ENCODE measurements at places on chromosomes 7 and 10. TPM values are rescaled to one million over a fixed set of nuclear protein-coding genes. Genes with fewer than 3 reads are reported as not detected.

Gene C10orf105
- total RNA-seq: 1.2 TPM

DNA sequence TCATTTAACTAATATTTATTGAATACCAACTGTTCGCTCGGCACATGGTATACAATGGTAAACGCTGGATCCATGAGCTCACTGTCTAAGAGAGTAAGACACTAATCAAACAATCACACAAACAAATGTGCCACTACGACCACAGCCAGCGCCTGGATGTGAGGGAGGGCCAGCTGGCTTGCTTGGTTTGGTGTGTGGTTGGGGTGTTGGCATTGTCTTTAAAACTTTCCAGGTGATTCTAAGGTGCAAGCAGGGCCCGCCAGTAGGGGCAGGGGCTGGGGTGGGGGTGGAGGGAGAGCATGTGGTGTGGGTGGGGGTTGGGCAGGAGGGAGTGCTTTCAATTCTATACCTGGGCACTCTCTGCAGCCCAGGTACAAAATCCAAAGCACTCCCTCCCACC lies 31.6 kb downstream of the ADRA2A start:
- H3K27ac ChIP-seq: no peak overlapping the region
- H3K4me3 ChIP-seq: no peak overlapping the region
- no peak for DNase-seq

Gene LIPN
- total RNA-seq: not detected

Gene WDR86
- 26.7 TPM for total RNA-seq

DNA sequence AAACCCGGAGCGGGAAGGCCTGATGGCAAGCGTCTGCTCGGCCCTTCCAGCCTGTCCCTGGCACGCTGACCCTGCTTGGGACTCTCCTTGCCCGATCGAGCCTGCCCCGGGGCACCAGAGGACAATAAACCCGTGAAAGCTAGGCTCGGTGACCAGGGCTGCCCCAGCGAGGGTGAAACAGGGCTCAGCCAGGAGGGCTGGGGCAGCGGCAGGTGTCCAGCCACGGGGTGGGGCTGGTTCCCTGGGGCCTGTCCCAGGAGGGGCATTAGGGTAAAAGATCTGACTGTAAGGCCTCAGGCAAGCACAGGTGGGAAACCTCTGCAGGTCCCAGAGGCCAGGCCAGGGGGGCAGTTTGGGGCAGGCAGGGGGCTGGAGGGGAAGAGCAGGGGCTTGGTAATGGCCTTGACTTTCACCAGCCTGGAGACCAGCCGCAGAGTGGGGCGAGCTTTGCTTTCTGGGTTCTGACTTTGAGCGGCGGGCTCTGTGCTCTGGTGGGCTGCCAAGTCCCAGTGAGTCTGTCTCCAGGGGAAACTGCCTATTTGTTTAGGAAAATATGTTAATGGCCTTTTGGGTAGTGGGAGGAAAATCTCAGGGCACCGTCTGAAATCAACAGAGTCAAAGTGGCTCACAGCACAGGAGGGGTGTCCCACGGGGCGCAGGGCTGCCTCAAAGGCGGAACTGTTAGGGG lies 68.2 kb upstream of the INPP5A start:
- no peak overlapping the region for H3K4me3 ChIP-seq
- peaks cover 43% of the 10 kb centered on the region for H3K4me1 ChIP-seq
- DNase-seq: peak; percentile 81

DNA sequence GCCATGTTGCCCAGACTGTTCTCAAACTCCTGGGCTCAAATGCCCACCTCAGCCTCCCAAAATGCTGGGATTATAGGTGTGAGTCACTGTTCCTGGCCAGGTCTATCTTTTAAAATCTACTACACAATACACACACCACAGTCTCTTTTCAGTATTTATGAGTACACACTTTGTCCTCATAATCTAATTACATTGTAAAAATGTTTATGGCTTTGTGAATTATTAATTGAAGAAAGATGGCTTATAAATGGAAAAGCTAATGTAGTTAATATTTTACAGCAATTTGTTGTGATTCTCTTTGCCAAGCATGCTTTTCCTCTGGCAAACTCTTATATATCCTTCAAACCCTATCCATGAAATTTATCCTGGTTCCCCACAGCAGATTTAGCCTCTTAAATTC lies 22.0 kb downstream of the LAMB4 start:
- no peaks in the 10 kb centered on the region for H3K36me3 ChIP-seq
- H3K4me1 ChIP-seq: no peaks in the 10 kb centered on the region
- no peaks in the 10 kb centered on the region for H3K27me3 ChIP-seq
- H3K27ac ChIP-seq: no peak overlapping the region
- H3K4me3 ChIP-seq: no peak overlapping the region
- DNase-seq: no peak

Gene NRG3
- not detected for total RNA-seq

GRCh38 chr10:132534391-132535064 lies 3.1 kb upstream of the INPP5A start:
- no peak overlapping the region for H3K27ac ChIP-seq
- no peaks in the 10 kb centered on the region for H3K27me3 ChIP-seq
- no peak overlapping the region for H3K4me3 ChIP-seq
- no peaks in the 10 kb centered on the region for H3K36me3 ChIP-seq

Gene MYL10
- total RNA-seq: not detected

- DNase-seq: no peak
- H3K27ac ChIP-seq: no peak overlapping the region
- H3K27me3 ChIP-seq: no peaks in the 10 kb centered on the region
- H3K4me3 ChIP-seq: no peak overlapping the region
- no peaks in the 10 kb centered on the region for H3K36me3 ChIP-seq
Measured at GRCh38 chr7:159156436-159157245, 12.0 kb upstream of the VIPR2 start.

Gene NODAL
- total RNA-seq: not detected

DNA sequence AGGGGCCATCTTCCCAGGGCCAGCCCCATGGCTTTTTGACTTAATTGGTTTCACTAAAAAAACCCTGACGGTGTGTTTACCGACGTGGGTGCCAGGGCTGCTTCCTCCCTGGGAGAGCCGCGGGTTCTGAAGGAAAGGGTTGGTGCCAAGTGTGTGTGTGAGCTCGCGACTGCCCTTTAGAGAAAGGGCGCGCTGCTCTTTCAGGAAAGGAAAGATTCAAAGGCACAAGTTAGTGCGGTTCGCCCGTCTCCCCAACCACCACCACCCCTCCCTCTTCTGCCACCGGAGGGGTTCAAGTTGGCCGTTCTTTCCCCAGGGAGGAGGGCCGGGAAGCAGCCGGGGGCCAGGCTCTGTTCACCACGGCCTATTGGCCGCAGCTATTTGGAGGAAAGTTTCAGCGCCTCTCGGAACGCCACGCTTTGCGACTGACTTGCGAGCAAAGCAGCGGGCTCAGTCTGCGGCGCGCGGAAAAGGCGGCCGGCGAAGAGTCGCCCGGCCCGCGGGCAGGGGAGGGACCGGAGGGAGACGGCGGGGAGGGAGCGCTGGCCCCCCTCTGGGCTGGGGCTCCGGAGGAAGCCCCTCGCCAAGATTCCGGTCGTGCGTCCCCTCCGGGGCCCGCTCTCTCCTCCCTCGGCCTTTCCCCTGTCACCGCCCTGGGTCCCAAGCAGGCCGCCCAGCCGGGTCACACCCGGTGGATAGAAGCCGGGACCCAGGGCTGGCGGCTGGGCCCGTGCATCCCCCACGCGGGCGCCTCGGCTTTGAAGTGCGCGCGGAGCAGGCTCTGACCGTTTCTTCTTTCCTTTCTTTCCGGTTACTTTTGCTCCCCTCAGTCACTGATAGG lies 165.9 kb upstream of the PPP1R3A start:
- no peaks in the 10 kb centered on the region for H3K4me1 ChIP-seq
- H3K27ac ChIP-seq: peak overlapping the region; percentile 90
- no peaks in the 10 kb centered on the region for H3K36me3 ChIP-seq
- H3K4me3 ChIP-seq: peak overlapping the region; percentile 59
- H3K27me3 ChIP-seq: no peaks in the 10 kb centered on the region

DNA sequence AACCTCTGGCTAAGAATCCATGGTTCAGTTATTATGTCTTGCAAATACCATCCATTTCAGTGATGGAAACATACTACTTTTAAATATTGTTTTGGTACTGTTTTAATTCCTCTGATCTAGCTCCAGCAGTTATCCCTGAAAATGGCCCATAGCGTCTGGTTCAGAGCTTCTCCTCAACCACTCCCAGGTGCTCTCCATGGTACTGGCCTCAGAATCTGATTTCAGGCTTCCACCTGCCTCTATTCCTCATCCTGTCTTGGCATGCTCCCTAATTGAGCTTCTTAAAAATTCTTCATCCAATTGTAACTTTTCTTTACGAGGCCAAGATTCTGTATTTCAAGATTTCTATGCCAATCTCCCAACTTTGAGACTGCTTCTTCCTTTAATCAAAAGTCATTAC lies 236.3 kb downstream of the HTR7 start:
- no peaks in the 10 kb centered on the region for H3K27me3 ChIP-seq
- H3K4me3 ChIP-seq: no peak overlapping the region
- no peak for DNase-seq
- H3K4me1 ChIP-seq: no peaks in the 10 kb centered on the region

DNA sequence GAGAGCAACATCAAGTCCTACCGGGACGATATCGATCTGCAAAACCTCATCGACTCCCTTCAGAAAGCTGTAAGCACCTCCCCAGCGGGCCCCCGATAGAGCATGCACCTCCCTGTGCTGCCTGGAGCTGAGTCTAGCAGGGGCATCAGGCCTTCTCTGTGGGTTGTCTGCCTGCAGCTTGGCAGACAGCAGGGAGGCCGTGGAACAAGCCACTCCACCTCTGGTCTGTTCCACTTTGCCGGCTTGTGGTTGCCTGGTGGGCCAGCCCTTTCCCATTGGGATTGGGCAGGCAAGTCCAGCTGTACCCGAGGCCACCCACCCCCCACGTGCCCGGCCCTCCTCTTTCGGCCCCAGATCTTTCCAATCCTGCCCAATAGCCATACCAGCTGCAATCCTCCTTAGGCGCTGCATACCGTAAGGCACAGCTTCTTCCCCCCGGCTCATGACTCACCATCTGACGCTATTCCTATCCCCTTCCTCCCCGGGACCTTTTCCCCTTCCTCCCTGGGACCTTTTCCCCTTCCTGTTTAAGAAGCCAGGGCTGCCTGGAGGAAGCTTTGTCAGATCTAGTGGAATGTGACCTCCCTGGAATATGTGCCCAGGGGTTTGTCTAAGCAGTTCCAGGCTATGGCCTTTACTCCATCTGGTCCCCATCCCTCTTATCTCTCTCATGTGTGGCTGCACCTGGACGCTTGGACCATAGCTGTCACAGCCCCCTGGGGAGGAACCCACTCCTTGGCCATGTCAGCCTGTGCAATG lies 28.1 kb upstream of the SH2D4B start:
- H3K4me3 ChIP-seq: no peak overlapping the region
- H3K27ac ChIP-seq: peak overlapping the region; percentile 76
- H3K4me1 ChIP-seq: peaks cover 15% of the 10 kb centered on the region
- no peaks in the 10 kb centered on the region for H3K36me3 ChIP-seq

Gene DENND11
- 18.5 TPM for total RNA-seq

Gene LRIT1
- not detected for total RNA-seq

Gene OGDHL
- total RNA-seq: 0.15 TPM

DNA sequence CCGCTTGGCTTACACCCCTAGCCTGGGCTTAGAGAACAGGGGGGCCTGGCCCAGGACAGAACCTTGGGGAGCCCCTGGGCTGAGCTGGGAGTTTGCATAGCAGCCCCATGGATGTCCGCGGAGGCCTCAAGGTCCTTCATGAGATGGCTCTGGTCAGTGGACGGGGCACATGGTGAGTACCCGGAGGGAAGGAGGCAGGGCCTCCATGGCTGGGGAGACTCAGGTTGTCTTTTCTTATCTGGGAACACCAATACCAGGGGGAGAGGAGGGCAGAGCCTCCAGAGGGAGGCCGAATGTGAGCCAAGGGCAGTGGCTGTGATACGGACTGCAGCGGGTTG lies 64.8 kb downstream of the GLRX3 start:
- DNase-seq: no peak
- no peaks in the 10 kb centered on the region for H3K36me3 ChIP-seq
- no peak overlapping the region for H3K27ac ChIP-seq
- H3K27me3 ChIP-seq: no peaks in the 10 kb centered on the region
- H3K4me3 ChIP-seq: no peak overlapping the region

Gene FAM107B
- total RNA-seq: 24.1 TPM

Gene PTPRZ1
- total RNA-seq: not detected

DNA sequence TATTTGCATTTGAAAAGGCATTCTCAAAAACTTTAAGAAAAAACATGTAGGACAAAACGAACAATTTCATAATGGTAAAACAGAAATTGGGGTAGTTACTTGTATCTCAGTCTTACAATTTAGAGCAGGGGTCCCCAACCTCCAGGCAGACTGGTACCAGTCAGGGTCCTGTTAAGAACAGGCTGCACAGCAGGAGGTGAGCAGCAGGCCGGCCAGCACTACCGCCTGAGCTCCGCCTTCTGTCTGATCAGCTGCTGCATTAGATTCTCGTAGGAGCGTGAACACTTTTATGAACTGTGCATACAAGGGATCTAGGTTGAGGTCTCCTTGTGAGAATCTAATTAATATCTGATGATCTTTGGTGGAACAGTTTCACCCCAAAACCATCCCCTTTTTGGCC lies 77.3 kb downstream of the SEMA3A start:
- no peaks in the 10 kb centered on the region for H3K36me3 ChIP-seq
- no peaks in the 10 kb centered on the region for H3K27me3 ChIP-seq
- H3K27ac ChIP-seq: no peak overlapping the region
- no peak for DNase-seq
- no peak overlapping the region for H3K4me3 ChIP-seq
- no peaks in the 10 kb centered on the region for H3K4me1 ChIP-seq

DNA sequence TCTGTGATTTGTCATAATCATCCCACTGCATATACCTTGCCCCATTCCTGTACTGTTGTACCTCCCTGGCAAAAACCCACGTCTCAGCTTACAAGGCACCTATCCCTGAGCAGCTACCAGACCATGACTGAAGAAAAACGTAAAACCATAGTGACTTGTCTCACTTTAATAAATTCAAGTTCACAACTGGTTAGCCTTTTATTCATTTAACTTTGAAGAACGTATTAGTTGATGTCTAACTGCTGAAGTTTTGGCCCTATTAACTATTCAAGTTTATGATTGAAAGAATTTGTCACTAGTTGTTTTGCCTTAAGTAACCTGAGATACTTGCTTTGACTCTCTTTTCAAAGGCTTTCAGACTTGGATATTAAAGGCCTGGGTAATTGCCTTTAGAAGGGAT lies 59.7 kb downstream of the GALNT11 start:
- no peak overlapping the region for H3K27ac ChIP-seq
- H3K36me3 ChIP-seq: no peaks in the 10 kb centered on the region
- no peak for DNase-seq
- no peaks in the 10 kb centered on the region for H3K4me1 ChIP-seq

Gene LARP4B
- total RNA-seq: 40.2 TPM

DNA sequence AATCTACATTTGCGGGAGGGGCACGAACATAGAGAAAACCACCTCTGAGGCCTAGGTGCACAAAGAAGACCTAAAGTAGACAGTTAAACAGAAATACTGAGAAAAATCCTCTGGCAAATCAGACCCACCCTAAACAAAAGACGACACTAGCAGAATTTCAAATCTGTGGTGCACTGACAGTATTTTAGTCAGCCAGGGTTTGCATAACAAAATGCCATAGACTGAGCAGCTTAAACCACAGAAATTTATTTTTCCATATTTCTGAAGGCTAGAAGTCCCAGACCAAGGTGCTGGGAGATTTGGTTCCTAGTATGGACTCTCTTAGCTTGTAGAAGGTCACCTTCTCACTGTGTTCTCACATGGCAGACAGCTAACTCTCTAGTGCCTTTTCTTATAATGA lies 26.3 kb downstream of the IPMK start:
- no peaks in the 10 kb centered on the region for H3K36me3 ChIP-seq
- H3K27ac ChIP-seq: no peak overlapping the region
- no peaks in the 10 kb centered on the region for H3K4me1 ChIP-seq

Data from uterus (tissue), 4 donors.